ENCODE measurements at places on chromosomes 2 and 18.

GRCh38 chr2:227296671-227297405 is 28.2 kb upstream of the MFF start:
- no peak for DNase-seq

DNA sequence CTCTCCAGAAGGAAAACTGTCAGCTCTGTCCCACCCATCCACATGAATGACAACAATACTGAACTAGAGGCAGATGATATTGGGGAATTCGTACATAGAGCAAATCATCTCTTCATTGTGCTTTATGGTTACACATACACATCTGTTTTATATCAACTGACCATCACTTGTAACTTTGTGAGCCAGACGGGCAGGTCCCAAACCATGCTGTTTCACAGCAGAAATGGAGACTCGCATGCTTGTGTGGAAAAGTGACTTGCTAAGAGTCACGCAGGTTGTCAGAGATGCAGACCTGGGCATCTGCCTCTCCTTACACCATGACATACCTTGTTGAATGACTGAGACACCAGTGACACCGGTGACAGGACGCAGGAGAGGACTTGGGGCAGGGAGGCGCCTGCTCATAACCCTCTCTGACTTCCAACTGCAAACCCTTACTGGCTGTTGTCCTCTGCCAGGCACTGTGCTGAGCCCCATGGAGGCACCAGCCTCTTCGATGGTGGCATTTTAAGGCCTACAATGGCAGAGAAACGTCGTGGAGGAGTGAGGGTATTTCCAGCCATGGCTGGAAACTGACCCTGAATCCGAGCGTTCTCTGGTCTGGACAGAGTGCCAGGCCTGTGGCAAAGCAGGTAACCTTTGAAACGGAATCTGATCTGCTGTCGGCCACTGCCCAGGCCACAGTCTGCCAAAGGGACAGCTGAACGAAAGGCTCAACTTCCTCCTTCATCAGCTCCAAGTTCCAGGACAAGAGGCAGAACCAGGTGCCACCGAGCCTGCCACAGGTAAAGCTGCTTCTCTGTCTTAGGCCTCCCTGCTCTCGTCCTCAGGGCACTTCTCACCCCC is 26.9 kb upstream of the ROCK2 start:
- no peak for DNase-seq

DNA sequence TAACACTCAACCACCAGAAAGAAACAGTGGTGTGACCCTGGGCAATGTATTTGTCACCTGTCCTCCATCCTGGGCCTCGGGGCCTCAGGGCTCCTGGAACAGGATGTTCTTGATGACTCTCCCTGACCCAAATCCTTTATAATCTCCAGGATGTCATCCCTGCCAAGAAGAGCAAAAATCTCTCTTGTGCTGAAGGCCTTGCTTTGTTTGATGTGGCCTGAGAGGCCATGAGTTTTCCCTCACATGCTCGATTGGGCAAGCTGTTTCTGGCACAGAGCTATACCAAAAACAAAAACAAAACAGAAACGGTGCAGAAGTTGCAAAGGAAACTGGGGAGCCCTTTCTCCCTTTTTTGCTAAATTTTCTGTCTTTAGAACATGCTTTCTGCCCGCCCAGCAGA is 35.7 kb upstream of the ST3GAL5 start:
- peak; percentile 59 for DNase-seq

GRCh38 chr2:222281506-222281905 is 17.3 kb downstream of the PAX3 start:
- DNase-seq: no peak

- no peak for DNase-seq
Observed at GRCh38 chr2:134290358-134290757, 36.5 kb downstream of the MGAT5 start.

GRCh38 chr2:212495046-212495445 is 43.6 kb downstream of the ERBB4 start:
- DNase-seq: no peak

DNA sequence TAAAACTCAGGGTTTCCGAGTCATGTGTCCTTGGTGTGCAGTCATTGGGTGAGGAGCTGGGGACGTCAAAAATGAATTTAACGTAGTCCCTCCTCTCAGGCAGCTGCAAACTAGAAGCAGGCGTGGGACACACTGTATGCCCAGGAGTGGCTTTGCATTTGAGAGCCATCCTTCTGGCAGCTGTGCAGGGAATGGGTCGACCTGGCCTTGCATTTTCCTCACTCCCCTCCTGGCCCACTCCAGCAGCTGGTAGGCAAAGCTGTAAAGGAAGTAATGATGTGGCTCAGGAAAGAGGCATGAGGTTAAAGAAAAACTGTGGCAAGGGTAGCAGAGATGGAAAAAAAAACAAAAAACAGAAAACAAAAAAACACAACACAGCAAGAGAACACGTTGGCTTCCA is 46.5 kb downstream of the RNF144A start:
- no peak for DNase-seq

DNA sequence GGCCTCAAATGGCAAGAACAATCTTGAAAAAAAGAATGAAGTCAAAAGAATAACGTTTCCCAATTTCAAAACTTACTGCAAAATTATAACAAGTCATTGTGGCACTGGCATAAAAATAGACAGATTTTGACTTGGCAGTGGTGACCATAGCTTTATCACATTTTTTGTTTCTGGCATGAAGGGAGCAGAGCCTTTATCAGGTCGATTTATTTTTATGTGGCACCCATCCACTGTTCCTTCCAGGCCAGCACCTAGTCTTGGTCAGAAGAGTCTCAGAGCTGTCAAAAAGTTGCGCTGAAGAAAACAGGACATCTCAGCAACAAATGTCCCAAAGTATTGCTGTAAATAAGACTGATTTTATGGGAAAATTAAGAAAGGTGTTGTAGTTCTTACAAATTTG is 92.4 kb downstream of the TRABD2A start:
- no peak for DNase-seq

GRCh38 chr2:19577723-19578122 is 219.3 kb upstream of the OSR1 start:
- DNase-seq: no peak

DNA sequence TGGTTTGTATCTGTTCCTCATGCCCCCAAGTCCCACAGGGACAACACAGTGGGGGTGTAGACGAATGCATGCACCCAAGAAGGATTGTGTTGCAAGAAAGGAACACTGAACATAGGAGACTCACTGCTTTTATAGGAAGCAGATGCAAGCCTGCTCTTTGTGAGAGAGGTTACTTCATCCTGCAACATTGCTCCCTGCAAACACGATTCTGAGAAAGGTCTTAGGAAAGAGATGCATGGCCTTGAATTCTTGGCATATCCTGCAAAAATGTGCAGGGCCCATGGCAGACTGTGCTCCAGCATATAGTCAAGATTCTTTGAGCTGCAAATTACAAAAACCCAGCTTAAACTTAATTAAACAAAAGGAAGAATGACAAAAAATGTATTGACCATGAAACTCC is 312.2 kb upstream of the MGAT5 start:
- no peak for DNase-seq

- no peak for DNase-seq
Observed at GRCh38 chr2:54076586-54076985, 38.8 kb upstream of the ACYP2 start.

DNA sequence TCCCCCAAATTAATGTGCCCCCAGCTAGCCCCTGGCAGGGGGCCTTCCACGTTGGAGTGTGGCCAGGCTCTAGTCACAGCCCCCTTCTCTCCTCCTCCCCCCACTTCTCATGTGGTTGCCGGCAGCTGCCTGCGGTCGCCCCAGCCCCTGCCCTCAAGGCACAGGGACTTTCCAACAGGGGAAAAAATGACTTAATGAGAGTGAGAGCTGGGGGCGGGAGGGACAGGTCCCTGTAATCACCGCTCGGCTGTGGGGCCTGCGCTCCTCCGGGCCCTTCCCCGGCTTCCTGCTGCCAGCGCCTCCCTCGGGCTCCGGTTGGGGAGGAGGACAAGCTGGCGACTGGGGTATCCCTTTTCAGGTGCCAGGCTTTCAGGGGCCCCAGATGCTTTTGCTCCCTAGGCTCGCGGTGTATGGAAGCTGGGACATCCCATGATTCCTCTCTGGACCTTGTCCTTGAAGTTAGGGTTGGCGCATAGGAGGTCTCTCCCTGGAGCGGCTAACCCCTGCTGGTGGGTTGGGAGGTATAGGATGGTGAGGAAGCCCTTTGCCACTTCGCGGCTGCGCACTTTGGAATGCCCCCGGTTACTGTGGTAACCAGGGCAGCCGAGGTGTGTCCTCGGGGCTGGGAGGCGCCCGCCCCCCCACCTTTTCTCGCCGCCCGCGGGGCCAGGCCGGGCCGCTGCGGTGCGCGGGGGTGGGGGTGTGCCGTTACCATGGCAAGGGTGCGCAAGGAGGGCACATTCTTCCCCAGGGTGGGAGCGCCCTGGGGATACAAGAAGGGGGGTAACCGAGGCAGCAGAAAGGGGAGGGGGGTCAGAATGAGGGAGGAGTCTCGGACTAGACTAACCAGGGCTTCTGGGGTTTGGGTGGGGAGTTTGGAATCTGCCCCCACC is 16.1 kb downstream of the WNT10A start:
- no peak for DNase-seq

- DNase-seq: no peak
Observed at GRCh38 chr2:234650911-234651310, 154.0 kb upstream of the ARL4C start.

- no peak for DNase-seq
Observed at GRCh38 chr2:211175956-211176355, 619.6 kb downstream of the CPS1 start.

GRCh38 chr2:12700989-12701388 is 15.7 kb upstream of the TRIB2 start:
- no peak for DNase-seq

DNA sequence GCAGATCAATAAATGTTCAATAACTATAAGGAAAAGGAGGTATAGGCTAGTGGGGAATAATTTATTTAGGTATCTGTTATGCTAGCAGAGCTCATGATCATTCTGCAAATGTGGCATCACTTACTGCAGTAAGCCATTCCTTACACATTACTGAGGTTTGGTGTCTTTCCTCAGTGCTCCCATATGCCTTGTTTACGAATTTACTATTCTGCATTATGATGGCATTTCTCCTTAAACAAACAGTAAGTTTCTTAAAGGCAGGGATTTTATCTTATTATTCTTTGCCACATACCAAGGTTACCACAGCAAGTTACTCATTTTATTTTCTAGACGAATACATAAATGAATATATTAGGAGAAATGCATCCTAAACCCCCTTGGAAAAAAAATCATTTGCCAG is 88.4 kb downstream of the DSEL start:
- no peak for DNase-seq

- no peak for DNase-seq
Observed at GRCh38 chr2:234218266-234219045, 168.0 kb downstream of the SPP2 start.

GRCh38 chr2:26769089-26769761 is 5.1 kb downstream of the SLC35F6 start:
- peak; percentile 82 for DNase-seq

DNA sequence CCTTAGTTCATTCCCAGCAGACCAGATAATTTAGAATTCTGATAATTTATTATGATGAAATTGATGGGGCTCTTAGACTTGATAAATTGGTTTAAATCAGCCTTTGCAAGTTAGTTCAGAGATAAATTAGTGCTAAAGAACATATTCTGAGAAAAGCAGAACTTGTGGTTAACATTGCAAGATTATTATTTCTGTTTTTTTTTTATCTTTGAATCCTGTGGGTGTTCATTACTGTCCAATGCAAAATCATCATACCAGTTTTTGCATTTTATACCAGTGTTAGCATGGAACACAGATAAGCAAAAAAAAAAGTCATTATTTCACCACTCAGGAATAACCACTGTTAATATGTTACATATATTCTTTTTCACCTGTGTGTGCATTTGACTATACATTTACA is 9.1 kb downstream of the SEPTIN2 start:
- no peak for DNase-seq

DNA sequence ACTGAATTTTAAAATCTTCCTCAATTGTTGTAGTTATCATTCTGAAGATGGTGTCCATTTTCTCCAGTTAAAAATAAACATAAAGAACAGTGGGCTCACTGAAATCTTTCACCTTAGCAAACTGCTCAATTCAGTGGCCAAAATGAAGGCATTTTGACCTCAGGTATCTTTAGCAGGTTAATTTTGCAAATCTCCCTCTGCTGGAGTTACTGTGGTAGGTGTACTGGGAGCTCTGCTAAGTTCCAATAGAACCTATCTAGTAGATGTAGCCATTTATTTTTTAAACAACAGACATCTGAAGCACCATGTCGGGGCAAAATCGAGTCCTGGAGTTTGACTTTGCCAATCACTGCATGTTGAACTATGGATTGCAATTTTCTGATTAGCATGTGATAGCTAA is 177.1 kb downstream of the IRS1 start:
- no peak for DNase-seq

DNA sequence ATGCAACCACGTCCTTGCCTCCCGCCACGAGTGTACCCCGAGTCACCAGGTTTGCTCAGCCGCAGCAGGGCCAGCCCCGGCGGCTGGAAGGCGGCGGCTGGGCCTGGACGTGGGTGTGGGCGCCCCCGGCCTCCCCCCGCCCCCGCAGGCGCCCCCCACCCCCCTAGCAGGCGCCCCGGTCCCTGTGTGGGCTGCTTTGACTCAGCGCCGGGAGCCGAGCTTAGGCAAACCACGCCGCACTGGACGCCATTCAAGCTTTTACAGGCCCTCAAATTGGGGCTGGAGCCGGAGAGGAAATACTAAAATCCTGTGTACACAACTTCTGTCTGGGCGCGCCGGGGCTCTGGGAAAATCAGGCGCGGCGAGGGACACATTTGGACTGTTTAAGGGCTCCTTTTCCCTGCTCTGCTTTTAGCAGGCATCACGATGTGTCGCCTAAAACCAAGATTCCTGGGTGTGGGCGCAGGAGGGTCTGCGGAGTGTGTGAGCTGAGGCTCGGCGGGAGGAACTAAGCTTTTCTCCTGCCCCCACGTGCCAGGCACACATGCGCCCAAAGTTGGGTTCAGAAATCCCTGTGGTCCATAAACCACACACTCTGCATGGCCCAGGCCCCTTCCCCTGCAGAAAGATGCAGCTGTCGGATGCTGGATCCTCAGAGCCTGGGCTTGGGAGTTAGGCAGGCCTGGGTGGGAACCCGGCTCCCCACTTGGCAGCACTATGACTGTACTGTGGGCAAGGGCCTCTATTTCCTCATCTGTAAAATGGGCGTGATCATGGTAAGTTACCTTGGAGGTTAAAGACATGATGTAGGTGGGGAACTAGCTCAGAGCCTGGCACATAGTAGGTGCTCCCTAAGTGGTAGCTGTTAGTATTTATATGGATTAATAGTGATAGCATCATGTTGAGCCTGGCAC is 57.6 kb downstream of the ATOH8 start:
- DNase-seq: peak; percentile 75

DNA sequence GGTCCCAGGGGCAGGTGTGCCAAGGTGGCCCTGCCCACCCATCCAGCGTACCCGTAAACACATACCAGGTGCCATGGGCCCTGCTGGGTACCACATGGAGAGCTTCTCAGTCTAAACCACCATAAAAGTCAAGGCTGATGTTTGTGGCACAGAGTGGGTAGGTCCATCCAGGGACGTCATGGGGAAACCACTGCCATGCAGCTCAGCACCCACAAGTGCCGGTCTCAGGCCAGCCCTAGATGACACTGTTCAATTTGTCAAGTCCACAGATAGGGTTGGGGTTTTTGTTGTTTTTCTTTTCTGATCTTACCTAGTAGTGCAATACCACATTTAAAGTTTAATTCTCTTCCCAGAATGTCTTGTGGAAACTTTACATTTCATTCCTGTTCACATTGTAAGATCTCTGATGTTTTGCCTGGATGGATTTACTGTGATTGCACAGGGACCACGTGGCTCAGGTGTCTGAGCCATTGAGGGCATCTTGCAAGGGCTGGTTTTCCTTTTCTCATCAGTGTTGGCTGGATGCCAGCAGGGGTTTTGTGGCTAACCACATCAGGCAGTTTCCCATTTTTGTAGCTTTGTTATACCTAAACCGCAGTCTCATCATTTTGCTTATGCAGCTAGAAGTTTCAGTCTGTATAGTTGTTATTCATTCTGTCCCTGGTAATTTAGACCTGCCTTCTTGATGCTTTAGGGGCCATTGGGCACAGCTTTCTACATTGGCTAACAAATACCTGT is 64.7 kb downstream of the STK25 start:
- peak; percentile 48 for DNase-seq

All from left cardiac atrium (tissue), 4 donors.